Calu3 (cell line): ENCODE measurements at places on chromosomes 1 and 21. TPM values are rescaled to one million over a fixed set of nuclear protein-coding genes. Genes with fewer than 3 reads are reported as not detected.

Gene AMY1A
- total RNA-seq: not detected in 2 replicates

Gene DYRK3
- total RNA-seq: 7.6 and 8.0 TPM in 2 replicates

DNA sequence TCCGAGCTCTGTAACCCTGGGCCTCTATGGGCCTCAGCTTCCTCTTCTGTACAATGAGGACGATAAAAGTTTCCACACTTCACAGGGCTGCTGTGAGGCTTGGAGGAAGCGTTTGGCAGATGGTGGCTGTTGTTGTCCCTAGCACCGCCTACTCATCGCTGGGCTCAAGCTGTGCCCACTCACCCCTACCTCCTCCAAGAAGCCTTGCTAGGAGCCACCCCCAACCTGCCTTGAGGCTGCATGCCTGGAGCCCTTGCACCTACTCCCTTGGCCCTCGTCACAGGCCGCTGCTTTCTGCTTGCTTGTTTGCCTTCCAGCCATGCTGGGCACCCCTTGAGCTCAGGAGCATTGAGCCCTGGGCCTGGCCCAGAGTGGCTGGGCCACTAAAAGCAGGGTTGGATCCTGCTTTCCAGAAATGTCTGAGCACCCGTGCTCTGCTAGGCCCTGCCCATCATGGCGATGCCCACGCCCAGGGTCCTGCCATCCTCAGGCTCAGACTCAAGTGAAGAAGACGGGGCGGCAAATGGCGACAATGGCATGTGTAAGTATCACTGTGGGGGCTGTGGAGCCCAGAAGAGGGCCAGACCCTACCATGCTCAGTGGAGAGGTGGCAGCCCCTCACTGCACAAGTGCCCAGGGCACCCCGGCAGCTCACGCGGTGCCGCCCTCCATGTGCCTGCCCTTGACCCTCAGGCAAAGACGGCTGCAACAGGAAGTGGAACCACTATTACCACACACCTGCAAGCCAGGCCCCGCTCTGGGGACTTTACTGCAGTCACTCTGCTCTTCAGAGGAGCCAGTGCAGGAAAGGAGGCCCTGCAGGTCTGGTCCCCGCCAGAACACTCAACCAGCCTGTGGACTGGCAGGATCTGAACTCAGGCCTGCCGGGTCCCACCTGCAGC is 9.5 kb downstream of the SH3BGRL3 start:
- no peak for DNase-seq

- DNase-seq: peak; percentile 57
Measured at GRCh38 chr1:216210081-216210480, 213.2 kb downstream of the USH2A start.

DNA sequence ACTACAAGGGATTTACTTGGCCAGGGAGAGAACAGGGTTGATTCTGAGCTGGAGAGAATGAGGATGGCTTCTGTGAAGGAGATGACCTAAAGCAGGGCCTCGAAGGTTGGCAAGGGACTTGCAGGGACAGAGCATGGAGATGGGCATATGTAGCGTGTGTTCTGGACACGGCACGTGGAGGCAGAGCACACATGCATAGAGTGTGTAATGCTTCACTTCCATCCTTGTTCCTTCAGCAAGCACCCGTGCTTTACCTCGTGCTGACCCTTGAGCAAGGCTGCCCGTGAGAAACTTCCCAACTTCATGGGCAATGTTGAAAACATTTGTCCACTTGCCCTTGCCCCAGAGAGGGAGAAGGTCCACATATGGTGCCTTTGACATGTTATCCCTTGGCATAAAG is 33.1 kb downstream of the NFIA start:
- no peak for DNase-seq

GRCh38 chr1:173407846-173408245 is 69.3 kb upstream of the PRDX6 start:
- DNase-seq: no peak
